Occipital lobe (tissue), 3 donors: ENCODE measurements at places on chromosomes 13 and 19. TPM values are rescaled to one million over a fixed set of nuclear protein-coding genes. Genes with fewer than 3 reads are reported as not detected.

APOC4 gene
- total RNA-seq: not detected

CACNG7 gene
- 10.9 TPM for total RNA-seq

SOX21 gene
- total RNA-seq: 4.2 TPM

MICOS13 gene
- 16.2 TPM for total RNA-seq

SRRM5 gene
- not detected for total RNA-seq

CYP4F12 gene
- total RNA-seq: not detected

NLRP4 gene
- under 0.01 TPM for total RNA-seq

ZNF527 gene
- 26.8 TPM for total RNA-seq

ADAMTSL5 gene
- not detected for total RNA-seq

DNA sequence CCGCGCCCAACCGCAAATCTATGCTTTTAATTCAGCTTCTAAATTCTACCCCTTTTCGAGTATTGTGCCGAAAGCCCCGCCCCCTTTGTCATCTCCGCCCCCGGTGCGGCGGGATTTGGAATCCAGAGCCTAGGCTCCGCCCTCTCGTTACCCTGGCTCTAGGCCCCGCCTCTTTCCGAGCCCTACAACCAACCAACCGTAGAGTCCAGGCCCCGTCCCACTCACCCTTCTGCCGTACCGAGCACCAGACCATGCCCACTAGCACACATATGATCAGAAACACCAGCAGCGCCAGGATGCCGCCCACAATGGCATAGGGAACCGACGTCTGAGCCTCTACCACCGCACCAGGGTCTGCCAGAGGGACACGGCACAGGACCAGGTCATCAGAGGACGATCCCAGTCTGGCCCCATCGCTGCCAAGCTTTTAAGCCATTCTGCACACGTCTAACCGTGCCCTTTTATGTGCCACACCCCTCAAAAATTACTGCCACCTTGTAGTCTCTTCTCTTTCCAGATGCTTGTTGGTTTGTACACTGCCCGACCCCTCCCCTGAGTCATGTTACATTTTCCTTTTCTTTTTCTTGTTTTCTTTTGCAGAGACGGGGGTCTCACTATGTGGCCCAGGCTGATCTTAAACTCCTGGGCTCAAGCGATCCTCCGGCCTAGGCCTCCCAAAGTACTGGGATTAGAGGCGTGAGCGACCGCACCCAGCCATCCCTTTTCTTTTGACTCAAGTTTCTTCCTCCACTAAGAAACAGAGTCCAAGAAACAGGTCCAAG, 4.7 kb upstream of the ZNF428 start:
- no peak for DNase-seq

GRCh38 chr19:56167064-56167578, 8.7 kb upstream of the GALP start:
- DNase-seq: no peak

DNA sequence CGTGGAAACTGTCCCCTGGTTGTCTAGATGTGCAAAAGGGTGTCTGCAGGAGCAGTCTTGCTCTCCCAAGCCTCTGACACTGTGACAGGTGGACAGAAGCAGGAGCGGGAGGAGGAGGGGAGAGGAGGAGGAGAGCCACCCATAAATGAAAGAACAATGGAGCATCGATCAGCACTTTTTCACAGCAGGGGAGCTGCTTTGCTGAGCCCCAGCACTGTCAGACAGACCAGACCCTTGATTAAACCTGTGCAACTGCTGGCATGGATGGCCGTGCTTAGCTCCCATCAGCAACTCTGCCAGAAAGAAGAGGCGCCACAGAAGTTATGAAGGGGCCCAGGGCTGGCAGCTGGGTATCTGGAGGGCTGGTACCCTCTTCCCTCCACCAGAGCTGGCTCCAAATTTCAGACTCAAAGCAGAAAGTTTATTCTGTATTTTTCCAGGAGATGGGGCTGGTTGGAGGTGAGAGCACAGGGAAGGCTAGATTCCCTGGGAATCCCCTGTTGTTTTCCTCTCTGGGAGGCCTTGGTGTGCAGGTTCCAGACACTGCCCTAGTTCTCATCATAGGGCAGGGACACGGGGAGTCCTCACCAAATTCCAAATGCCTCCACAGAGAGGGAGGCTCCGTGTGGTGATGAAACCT, 1192.2 kb downstream of the UQCRFS1 start:
- no peak for DNase-seq

DNA sequence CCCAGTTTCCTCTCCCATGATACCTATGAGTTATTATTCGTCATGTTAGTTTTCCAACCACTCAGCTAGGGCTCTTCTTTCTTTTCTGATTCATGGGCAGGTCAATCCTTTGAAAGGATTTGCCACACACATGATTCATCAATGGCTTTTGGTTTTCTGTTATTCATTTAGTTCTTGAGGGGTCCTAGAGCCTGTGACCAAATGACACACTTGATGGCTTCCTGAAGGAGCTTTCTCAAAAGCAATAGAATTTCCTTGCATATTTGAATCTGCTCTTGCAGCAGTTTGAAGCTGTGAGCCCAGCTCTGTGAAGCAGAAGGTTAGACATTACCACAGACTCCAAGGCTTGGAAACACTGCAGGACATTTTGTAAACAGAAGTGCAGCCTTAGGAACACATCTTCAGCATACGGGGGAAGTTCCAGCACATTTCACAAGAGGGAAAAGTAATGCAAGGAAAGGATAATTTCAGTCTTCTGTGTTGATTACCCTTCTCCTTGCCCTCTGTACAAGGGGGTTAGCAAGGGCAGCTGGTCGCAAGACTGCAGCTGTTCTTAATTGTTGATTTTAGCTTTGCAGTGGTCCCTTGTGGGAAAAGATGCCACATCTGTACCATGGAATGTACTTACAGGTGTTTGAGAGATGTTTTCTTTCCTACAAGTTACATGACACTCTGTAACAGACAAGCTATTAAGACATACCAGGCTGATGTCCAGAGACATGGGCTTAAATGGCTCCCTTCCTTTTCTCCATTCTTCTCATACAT, 338.6 kb downstream of the KCNRG start:
- no peak for DNase-seq

GRCh38 chr19:46945694-46946489, 73.7 kb upstream of the NPAS1 start:
- no peak for DNase-seq

- no peak for DNase-seq
Measured at GRCh38 chr19:6728346-6728745, 7.9 kb upstream of the C3 start.

DNA sequence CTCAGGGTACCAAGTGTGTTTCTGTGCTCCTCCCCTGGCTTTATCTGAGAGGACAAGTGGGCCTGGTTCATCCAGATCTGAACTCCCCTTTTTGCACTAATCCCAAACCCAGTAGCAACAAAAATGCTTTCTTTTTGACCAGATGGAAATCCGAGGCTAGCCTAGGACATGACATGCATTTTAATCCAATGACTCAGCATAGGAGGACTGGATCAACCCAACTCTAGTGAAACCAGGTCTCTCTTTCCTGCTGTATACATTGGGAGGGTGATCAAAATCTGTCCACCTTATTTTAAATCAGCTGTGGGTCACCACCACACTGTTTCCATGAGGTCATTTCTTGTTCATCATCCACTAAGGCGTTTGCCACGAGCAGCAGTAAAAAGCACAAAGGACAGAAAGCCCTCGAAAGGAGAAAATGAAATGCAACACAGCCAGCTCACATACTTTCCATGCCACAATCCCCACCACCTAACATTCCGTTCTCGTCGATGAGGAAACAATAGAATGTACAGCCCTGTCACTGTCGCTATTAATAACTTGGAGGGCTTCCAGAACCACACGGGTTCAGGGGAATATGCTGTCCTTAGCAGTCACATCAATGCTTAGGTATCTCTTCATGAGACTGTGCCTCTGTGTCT, 543.0 kb downstream of the IRS2 start:
- DNase-seq: no peak

GRCh38 chr13:38821770-38822551, 135.1 kb downstream of the FREM2 start:
- DNase-seq: peak; percentile 48

DNA sequence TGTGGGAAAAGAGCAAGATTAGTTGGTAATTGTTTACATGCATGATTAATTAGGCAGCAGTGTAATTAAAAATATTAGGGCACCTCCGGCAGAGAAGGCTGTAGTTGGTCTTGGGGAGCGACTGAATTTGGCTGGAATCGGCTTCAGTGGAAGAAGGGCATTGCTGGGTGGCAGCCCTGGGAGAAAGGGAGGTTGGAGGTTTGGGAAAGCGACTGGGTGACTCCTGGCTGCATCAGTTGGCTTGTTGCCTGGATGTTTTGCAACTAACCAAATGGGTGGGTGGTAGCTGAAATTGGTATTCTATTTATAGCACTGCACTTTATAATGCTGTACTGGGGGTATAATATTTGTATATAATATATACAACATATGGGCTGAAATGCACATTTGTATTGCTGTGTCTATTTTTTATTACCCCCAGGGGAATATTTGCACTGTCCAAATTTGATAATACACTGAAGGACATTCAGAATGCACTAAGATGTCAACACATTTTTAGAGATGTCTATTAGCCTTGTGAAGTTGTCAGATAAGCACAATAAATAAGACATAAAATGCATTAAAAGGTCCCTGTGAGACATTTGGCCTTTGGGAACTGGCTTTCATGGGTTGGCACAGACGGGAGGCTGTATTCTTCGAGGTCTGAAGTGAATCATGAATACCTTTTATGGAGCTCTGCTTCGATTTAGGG, 1.7 kb downstream of the B3GLCT start:
- peak; percentile 27 for DNase-seq

GRCh38 chr13:31594056-31594455, 145.3 kb upstream of the RXFP2 start:
- DNase-seq: peak; percentile 13

GRCh38 chr13:94798738-94799137, 86.4 kb upstream of the SOX21 start:
- no peak for DNase-seq

- peak; percentile 48 for DNase-seq
Measured at GRCh38 chr13:108214441-108215271, 680 bp downstream of the LIG4 start.

DNA sequence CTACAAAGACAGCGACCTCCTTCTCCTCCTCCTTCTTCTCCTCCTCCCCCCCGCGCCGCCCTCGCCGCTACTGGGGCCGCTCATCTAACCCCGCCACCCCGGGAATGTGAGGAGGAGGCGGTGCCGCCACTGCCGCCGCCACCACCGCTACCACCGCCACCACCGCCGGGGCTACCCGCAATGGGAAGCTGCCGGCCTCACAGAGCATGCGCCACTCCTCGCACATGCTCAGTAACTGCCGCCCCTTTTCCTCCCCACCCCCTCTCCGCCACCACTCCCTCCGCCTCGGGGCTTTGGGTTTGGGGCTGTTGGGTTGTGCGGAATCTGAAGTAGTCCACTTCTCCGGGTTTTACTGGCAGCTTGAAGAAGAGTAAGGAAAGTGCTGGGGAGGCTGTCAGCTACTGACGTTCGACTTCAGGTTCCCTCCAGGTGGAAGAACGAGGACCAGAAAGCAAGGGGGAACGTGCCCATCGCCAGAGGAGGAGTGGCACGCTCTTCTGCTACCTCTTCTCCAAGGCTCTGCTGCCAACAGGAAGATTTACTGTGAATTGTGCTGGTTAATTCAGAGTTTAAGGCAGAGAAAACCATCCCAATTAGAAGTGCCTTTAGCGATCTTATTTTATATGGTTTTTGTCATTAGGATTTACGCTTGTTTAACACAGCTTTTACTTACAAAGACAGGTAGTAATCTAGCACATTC, at the start of gene MYCBP2:
Gene MYCBP2, minus strand, starts transcription at position 190 of the 700 bp plus-strand sequence. CDS start 319 bp downstream, outside the sequence.
- peak; percentile 93 for DNase-seq

DNA sequence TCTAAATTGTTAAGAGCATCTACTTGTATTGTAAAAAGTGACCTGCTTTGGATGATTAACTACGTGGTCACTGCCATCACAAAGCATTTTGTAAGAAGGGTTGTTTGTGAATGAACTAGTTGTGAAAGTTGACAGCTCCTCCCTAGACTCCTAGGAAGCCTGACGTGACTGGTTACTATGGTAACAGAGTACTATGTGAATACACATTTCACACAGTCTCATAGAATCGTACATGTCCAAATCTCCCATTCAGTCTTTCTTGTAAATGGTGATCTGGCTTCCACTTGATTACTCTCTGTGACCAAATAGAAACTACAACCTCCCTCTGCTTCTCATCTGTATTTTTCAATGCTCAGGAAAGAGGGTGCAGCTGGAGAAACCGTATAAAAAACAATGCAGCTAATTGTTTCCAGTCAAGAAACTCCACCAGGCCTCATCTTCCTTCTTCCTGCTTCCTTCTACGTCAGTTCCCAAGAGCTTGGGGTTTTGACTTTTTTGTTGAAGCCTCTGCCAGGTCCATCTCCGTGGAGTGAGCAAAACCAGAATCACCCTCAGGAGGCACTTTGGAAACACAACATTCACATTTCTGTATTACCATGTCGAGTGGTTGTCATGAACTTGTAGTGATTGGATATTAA, 83.4 kb downstream of the GPC6 start:
- no peak for DNase-seq

- no peak for DNase-seq
Measured at GRCh38 chr13:39405596-39406205, 197.3 kb downstream of the LHFPL6 start.

- no peak for DNase-seq
Measured at GRCh38 chr19:32702010-32702409, 10.4 kb downstream of the NUDT19 start.

GRCh38 chr13:112618501-112618900, 30.5 kb upstream of the TUBGCP3 start:
- DNase-seq: no peak

DNA sequence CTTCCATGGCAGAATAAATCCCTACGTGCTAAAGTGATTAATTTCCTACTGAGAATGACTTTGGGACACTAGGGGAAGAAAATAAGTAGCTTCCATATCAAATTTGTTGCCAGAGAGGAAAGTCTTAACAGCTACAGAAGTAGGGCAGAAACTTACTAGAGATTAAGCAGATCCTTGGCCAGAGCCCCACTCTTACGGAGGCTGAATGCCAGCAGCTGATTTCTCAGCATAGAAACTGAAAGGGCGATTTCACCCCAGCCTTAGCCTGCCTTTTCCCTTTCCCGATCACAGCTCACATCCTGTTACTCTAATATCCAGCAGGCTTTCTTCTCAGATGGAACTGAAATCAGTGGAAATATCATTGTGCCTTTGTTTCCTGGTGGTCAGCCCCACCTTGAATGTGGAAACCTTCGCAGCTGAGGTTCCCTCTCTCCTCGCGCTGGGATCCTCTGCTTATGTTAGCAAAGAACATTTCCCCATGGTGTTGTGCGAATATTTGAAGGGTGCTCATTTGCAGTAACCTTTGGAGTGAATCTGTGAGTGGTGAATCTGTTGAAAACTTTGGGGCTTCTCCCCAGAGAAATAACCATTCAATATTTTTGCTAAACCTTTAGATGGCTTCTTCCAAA, 8.4 kb downstream of the FAM124A start:
- DNase-seq: no peak

GRCh38 chr13:111484141-111484925, 163.9 kb downstream of the TEX29 start:
- DNase-seq: no peak
